GM23338 (cell line): ENCODE measurements at places on chromosomes 1 and 21. TPM values are rescaled to one million over a fixed set of nuclear protein-coding genes. Genes with fewer than 3 reads are reported as not detected.
A peak's percentile ranks its signal among the peaks of the same experiment; 100 is the strongest.

The AUNIP gene
- polyA plus RNA-seq, result 21.2 and 21.9 TPM in 2 replicates

The LRRC3 gene
- 0.95 and 1.2 TPM in 2 replicates for polyA plus RNA-seq

The KRTAP24-1 gene
- not detected in 2 replicates for polyA plus RNA-seq

The PEX19 gene
- polyA plus RNA-seq, result 18.4 and 21.8 TPM in 2 replicates

The GRIK3 gene
- 0.23 and 0.31 TPM in 2 replicates for polyA plus RNA-seq

The PRAMEF25 gene
- not detected in 2 replicates for polyA plus RNA-seq

The SPRR2A gene
- polyA plus RNA-seq, result 0.43 TPM in 1 of 2 replicates, not detected in the other

The AMY2A gene
- polyA plus RNA-seq, result not detected in 2 replicates

The LYPD8 gene
- not detected in 2 replicates for polyA plus RNA-seq

The NLRP3 gene
- 0.14 TPM in 1 of 2 replicates, not detected in the other for polyA plus RNA-seq

- DNase-seq, result no peak
Observed at GRCh38 chr1:160835751-160836150, 26.9 kb downstream of the CD244 start.

- no peak for DNase-seq
Observed at GRCh38 chr1:113871597-113872113, at the start of gene PTPN22. Gene PTPN22 (minus strand): TSS chr1:113871712.

- DNase-seq, result peak; percentile 8
Observed at GRCh38 chr1:163747855-163748254, 426.1 kb downstream of the NUF2 start.

DNA sequence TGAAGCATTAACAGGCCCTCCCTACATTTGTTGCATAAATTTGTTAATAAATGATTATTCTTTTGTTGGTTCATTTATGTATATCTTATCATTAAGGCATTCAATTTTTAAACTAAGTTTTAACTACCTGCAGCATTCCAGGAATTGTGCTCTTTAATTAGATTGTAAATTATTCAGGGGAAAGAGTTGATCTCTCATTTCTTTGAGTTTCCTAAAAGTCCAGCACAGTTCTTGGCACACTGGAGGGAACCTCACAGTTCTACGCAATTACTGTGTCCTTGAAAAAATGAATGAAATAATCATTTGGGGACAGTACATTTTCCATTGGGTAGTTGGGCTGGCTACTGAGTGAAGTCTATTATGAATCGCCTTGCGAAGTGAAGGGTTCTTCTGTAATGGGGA lies 493 bp upstream of the STXBP3 start:
- no peak for DNase-seq

- peak; percentile 66 for DNase-seq
Observed at GRCh38 chr1:112337028-112337531, 58.9 kb upstream of the CTTNBP2NL start.

- no peak for DNase-seq
Observed at GRCh38 chr21:21233051-21233450, 234.8 kb downstream of the NCAM2 start.

- no peak for DNase-seq
Observed at GRCh38 chr1:80154176-80154575, 1147.6 kb upstream of the ADGRL4 start.

DNA sequence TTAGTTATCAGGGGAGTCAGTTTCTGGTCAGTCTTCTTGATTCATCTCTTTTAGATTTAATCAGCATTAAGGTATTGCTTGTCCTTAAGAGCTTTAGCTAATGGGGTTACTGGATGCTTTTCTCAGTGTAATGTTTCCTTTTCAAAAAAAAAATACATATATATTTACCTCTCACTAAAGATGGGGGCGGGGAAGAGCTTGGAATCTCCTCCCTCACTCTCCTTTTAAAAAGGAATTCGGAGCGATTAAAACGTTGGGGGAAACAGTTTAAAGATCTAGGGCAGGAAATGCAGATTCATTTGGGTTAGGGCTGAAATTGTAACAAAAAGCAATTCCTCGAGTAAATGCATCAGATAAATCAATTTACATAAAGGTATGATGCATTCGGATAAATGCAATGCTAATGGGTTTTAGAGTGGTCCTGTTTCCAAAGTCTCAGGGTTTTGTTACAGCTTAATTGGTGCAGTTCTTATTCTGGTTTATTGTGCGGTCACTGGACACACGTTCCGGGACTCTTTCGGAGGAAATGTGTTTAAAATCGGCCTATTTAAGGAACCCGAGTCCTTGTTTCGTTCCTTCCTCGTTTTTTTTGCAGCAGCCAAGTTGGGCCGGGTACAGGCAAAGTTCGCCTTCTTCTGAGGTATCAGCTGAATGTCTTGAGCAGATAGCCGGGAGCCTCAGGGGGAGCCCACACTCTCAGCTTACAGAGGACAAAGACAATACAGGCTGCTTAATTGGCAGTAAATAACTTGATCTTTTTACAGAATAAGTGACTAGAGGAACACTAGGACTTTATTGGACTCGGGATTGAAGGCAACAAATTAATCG lies 1.6 kb downstream of the LMO4 start:
- peak; percentile 79 for DNase-seq

DNA sequence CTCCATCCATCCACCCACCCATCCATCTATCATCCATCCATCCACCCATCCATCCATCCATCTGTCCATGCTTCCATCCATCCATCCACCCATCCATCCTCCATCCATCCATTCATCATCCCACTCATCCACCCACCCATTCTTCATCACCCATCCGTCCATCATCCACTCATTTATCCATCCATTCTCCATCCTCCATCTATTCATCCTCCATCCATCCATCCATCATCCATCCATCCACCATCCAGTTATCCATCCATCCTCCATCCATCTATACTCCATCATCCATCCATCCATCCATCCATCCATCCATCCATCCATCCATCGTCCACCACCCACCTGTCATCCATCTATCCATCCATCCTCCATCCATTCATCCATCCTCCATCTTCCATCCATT lies 32.1 kb upstream of the ACTRT2 start:
- DNase-seq, result no peak

DNA sequence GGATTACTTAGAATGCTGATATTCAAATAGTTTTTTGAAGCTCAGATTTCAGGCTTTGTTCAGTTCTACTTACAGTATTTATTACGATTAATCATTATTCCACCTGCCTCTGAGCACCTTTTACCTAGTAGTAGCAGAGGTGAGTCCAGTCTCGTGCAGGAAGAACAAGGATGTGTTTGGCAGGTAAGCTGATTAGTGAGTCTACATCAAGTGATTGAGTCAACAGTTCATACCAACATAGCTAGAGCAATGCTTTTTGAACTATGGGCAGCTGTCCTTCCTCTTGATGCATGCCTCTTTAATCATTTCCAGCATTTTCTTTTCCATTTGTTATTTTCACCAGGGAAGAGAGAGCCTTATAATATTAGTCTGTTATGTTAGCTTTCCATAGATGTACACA lies 838.9 kb downstream of the USP25 start:
- DNase-seq, result no peak

GRCh38 chr1:37250371-37250770 lies 216.1 kb upstream of the GRIK3 start:
- no peak for DNase-seq

GRCh38 chr1:94553323-94553730 lies 11.8 kb upstream of the F3 start:
- DNase-seq, result no peak

DNA sequence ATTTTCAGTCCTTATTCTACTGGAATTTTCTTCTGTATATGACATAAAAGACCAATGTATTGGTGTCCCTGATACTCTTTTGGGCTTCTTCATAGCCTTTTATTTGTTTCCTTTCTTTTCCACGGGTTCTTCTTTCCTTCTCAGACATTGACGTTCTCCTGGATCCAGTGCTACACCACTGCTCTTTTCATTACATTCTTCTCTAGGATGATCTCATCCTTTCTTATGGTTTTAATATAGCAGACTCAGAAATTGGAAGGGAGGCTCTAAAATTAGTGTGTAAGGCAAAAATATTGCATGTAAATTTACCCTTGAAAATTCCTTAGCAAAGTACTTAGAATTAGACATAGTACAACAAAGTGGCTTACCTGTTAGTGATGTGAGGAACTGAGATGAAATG lies 65.3 kb downstream of the SELENOF start:
- DNase-seq, result no peak
